ENCODE measurements at places on chromosomes 5 and 9. TPM values are rescaled to one million over a fixed set of nuclear protein-coding genes. Genes with fewer than 3 reads are reported as not detected.

The DNM1 gene
- total RNA-seq: 1.5 TPM

The PCDHB10 gene
- 0.21 TPM for total RNA-seq

The TXNDC8 gene
- total RNA-seq: not detected

The DMRTA1 gene
- 2.4 TPM for total RNA-seq

The KCNV2 gene
- not detected for total RNA-seq

The STK32A gene
- 0.46 TPM for total RNA-seq
